ENCODE measurements at places on chromosomes 1 and 21. TPM values are rescaled to one million over a fixed set of nuclear protein-coding genes. Genes with fewer than 3 reads are reported as not detected.

- no peak for DNase-seq
Observed at GRCh38 chr1:154360288-154360687, 35.0 kb downstream of the ATP8B2 start.

DNA sequence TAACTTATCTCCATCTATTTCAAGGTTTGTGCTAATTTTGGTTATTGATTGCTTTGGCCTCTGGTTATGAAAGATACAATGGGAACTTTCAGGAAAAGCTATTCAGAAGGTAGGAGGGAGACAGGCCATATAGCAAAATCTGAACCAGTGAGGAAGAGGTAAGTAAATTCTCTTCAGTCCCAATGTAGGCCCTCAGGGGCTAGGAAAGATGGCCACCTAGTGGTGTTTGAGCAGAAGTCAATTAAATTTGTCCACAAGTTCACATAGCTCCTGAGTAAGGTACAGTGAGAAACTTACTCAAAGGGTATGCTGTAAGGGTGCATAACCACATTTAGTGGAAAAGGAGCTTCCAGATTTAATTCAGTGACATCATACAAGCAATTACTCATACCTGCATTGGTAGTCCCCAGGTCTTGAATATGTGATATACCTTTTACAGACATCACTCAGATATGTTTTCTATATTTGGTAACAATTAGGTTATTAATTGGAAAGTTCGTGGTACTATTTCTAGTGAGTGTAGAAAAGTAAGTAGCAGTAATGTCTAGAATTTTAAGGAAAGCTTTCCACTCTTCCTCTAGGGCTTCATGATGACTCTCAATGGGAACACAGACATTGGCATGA, 21.4 kb upstream of the FMO1 start:
- no peak for DNase-seq

- no peak for DNase-seq
Observed at GRCh38 chr21:24323536-24323935, 1283.7 kb downstream of the MRPL39 start.

DNA sequence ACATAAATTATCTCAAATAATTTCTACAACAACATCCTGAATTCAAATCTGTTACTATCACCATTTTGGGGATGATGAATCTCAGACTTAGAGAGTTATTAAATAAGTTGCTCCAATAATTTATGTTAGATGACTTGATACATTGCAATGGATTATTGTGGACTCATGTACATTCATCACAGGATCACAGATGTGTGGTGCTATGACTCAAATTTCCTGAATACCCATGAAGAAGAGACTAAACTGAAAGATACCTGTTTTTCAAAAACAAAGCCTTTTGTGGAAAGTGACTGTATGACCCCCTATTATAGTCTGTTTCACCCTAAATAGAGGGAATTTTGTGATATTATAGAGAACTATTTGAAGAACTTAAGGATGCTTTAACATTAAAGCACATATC, 315.0 kb downstream of the PLA2G4A start:
- DNase-seq = no peak

- DNase-seq = no peak
Observed at GRCh38 chr1:114428083-114428754, 82.8 kb downstream of the TRIM33 start.

DNA sequence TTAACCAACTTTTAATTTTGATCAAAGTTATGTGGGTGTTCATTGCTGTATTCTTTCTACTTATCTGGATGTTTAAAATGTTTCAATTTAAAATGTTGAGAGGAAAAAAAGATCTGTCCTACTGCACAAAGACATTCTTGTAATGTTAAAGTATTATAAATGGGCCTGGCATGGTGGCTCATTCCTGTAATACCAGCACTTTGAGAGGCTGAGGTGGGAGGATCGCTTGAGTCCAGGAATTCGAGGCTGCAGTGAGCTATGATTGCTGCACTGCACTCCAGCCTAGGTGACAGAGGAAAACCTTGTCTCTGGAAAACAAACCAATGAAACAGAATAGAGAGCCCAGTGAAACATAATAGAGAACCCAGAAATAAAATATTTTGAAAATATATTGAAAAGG, 65.5 kb upstream of the LRRC8B start:
- DNase-seq = no peak

GRCh38 chr1:27568300-27569087, 35.5 kb downstream of the AHDC1 start:
- peak; percentile 96 for DNase-seq

DNA sequence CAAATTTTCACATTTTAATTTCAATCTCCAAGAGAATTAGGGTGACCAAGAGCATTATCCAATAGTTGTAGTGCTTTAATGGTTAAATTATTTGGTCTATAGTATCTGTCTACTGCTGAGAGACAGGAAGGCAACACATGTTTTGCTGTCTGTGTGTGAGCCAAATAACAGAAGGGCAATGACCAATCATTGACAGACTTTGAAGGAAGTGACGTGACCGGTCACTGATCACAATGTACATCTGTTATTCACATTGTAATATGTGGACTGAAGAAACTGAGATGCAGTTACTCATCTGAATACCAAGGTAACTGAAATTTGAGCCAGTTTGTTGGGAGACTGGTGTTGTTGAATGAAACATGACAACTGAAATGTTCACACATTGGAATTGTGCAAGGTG, 196.7 kb downstream of the LRRC40 start:
- no peak for DNase-seq

- no peak for DNase-seq
Observed at GRCh38 chr21:33817663-33818451, 97.7 kb downstream of the ATP5PO start.

DNA sequence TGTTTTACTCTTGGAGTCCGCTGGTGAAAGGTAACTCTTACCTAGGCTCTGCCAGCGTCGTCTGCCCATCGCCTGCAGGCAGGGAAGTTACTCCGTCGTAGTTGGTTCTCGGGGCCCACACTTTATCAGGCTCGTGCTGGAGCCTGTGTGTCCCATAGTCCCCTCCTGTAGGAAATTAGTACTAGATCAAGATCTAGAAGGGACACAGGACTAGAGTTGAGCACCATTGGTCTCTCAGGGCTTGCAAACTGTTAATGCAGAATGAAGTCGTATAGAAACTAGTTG, 940 bp downstream of the SRRM1 start:
- DNase-seq = peak; percentile 68

DNA sequence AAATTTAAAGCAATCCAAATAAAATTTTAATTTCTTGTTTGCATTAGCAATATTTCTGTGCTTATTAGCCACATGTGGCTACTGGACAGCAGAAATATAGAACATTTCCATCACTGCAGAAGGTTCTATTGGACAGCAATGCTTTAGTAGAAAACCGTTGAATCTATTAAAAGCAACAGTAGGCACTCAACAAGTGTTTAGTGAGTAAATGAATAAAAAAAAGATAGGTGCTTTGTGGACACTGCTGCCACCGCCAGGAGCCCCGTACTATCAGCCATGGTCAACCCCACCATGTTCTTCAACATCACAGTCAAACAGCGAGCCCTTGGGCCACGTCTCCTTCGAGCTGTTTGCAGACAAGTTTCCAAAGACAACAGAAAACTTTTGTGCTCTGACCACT, 74.5 kb upstream of the MUTYH start:
- DNase-seq = no peak

Gene AMY1B
- total RNA-seq = not detected

Gene TFF3
- not detected for total RNA-seq

Gene OPRD1
- not detected for total RNA-seq

Gene ZNF695
- not detected for total RNA-seq

Gene BARHL2
- not detected for total RNA-seq

Gene RASAL2
- total RNA-seq = 37.1 TPM

Gene TNFSF4
- 0.15 TPM for total RNA-seq
